Right ventricle myocardium inferior (tissue), 1 donor: ENCODE measurements at places on chromosomes 13 and 19. TPM values are rescaled to one million over a fixed set of nuclear protein-coding genes. Genes with fewer than 3 reads are reported as not detected.

The PCDH17 gene
- 2.6 TPM for total RNA-seq

The PGLYRP2 gene
- total RNA-seq: not detected

- DNase-seq: no peak
Observed at GRCh38 chr13:98710521-98710920, 42.0 kb downstream of the SLC15A1 start.

DNA sequence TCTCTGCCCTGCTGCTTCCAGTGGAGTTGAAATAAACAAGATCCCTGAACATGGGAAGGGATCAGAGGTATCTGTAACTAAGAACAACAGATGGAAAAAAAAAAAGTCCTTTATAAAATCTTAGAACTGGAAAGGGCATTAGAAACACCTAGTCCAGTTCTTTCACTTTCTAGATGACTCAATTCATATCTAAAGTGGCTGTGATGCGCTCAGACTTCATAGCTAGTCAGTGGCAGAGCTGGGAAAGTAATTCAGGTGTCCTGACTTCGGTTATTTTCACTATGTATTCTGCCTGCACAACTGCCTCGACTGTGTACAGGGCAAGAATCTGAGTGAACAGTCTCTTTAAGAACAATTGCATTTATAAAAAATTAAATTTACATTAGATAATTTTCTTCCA lies 151.8 kb upstream of the TMTC4 start:
- no peak for DNase-seq
